GF-D8 (cell line): ENCODE measurements at places on chromosomes 6 and 20.

DNA sequence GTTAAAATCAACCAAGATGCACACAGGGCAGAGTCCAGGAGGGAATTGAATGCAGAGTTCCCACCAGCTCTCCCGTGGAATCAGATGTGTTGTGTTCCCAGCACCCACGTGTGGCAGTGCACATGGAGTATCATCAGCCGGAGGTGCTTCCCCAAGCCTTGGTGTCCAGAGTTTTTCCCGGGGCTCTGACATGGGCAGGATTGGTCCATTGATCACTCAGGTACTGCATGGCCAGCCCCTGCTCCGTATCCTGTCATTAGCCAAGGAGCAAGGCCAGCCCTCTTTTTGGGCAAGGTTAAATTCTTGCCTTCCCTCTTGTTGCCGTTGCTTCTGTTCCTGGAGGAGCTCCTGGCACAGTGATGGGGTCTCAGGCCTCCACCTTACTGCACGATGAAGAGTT lies 28.6 kb upstream of the SLC22A1 start:
- no peak for DNase-seq

DNA sequence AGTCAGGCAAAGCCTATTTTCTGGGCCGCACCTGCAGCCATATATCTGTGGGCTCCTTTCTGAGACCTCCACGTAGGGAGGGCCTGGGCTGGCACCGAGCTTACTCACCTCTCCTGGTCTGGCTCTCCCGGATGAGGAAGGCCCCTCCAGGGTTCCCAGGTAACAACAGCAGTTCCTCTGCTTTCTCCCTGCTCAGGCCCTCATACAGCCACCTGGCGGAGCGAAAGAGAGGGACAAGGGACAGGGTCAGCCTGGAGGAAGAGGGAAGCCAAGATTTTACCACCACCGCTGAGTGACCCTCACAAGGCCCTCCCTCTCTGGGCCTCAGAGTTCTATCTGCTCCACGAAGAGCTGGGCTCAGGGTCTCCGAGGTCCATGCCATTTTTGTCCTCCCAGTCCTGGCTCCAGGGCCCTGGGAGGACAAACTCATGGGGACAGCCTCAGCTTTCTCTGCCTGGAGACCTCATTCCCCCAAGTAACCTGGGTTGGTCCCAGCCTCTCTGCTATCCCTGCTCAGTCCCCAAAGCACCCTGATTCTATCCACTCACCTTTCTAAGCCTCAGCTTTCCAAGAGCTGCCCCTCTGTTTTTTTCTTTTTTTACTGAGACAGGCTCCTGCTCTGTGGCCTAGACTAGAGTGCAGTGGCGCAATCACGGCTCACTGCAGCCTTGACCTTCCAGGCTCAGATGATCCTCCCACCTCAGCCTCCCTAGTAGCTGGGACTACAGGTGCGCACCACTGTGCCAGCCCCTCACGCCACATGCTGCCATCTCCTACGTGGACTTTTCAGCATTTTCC lies 13.3 kb downstream of the SLA2 start:
- DNase-seq, result no peak

GRCh38 chr20:37007898-37008649 lies 56.6 kb upstream of the SAMHD1 start:
- peak; percentile 24 for DNase-seq

GRCh38 chr20:51978070-51978501 lies 175.8 kb upstream of the SALL4 start:
- no peak for DNase-seq

GRCh38 chr6:106666282-106667021 lies 37.1 kb downstream of the QRSL1 start:
- DNase-seq, result no peak

- DNase-seq, result no peak
Observed at GRCh38 chr6:3329393-3330051, 70.8 kb downstream of the PSMG4 start.

- DNase-seq, result no peak
Observed at GRCh38 chr20:59428441-59429205, 128.2 kb downstream of the EDN3 start.

GRCh38 chr20:37841971-37842370 lies 61.0 kb upstream of the VSTM2L start:
- DNase-seq, result no peak

GRCh38 chr6:163460307-163460782 lies 45.8 kb downstream of the QKI start:
- no peak for DNase-seq

GRCh38 chr6:41741625-41742490 lies 5.3 kb downstream of the PGC start:
- DNase-seq, result no peak

- DNase-seq, result no peak
Observed at GRCh38 chr20:25014816-25015215, 22.3 kb upstream of the APMAP start.

DNA sequence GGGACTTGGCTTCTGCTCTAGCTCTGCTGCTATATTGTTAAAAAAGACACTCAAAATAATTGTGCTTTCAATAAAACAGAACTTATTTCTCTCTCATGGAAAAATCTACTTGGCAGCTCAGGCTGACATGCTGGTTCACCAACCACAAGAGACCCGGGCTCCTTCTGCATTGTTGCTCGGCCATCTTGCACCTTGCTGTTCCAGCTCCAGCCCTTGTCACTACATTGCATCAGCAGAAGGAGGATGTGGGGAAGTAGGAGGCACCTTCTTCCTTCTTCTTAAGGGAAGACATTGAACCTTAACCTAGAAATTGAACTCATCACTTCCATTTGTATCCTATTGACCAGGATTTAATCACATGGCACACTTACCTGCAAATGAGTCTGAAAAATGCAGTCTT lies 6.6 kb upstream of the C20orf202 start:
- DNase-seq, result no peak

DNA sequence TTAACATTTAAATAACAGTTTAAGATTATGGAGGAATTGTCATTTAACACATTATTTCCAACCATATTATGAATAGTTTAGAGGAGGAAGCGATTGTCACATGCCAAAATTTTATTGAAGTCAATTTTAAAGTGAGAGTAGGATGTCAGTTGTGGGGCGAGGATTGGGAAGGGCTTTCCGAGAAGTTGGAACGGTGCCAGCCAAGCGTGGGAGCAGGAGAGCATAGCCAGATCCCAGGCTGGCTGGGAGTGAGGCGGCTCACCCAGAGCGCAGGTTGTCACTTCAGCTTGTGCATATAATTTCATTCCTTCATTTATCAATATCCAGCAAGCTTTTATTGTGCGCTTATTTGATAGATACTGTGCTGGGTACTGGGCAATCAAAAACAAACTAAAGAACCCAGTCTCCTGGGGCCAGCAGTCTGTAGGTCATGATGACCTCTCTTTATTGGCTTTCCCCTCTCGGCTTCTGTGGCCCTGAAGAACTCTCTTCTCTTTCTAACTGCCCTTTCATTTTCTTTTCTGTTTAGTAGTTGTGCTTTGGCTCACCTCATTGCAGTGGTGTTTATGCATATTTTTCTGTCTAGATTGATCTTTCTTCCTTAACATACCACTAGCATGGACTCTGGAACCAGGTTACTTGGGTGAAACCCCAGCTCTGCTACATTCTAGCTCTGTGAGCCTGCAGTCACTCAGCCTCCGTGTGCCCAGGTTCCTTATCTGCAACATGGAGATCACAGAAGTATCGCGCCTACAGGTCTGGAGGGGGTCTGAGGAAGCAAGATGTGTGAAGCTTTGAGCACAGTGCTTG lies 6.4 kb downstream of the CEP43 start:
- DNase-seq, result no peak

DNA sequence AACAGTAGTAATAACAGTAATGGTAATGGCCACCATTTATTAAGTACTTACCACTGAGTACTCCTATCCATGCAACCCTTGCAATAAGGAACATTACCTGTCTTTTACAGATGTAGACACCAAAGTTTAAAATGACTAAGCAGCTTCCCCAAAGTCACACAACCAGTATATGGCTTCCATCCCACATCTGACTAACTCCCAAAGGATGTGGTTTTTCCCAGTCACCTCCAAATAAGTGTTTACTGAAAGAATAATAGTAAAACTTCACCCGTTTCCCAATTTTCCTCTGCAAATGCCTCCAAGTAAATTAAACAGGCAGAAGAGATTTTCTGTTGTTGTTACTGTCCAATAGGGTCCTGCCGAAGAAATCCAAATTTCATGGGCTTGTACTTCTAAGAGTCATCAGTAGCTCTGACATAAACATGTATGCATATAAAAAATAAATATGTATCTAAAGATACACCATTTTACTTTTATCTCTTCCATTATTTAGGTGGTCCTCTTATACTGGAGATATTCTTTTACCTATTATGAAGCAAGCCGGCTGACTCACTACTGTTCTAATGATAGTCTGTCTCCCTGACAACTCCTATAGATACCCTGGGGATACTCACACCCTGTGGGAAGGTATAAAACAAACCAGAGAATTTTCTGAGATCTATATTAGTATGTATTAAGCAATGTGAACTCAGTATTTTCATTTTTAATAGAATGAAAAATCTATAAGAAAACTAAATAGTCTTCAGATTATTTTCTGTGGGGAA lies 77.9 kb upstream of the ID4 start:
- DNase-seq, result no peak

GRCh38 chr20:12414446-12415274 lies 497.0 kb downstream of the BTBD3 start:
- no peak for DNase-seq

DNA sequence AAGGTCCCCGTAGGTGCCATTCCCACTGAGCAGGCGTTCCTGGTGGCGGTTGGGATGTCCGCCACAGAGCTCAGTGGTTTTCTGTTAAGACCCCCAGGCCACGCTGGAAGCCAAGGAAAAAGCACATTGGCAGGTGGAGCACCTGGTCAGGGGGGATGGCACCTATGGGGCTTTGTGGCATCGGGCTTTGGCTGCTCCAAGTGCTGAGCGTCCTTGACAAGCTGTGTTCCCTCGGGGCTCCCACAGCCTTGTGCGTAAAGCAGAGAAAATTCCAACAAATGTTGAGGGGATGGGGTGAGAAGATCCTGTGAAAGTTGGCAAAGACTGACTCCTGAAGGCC lies 135.4 kb downstream of the JPH2 start:
- no peak for DNase-seq

GRCh38 chr6:164911151-164911550 lies 398.3 kb downstream of the C6orf118 start:
- no peak for DNase-seq

DNA sequence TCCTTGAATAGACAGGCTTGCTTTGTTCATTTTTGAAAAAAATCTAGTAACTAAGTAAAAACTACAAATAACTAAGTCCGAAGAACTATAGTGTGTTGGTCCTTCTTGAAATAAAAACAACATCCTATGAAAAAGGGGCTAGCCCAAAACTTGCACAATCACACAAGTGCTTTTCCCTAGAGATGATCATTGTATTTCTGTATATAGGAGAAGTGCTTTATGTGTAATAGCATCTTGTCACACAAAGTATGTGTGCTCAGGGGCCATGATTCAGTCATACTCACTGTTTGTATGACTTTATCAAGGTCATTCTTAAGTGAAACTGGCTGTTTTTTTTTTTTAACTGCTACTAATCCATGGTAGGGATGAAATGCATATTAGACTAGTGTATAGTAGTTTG lies 179.8 kb downstream of the DTNBP1 start:
- no peak for DNase-seq

DNA sequence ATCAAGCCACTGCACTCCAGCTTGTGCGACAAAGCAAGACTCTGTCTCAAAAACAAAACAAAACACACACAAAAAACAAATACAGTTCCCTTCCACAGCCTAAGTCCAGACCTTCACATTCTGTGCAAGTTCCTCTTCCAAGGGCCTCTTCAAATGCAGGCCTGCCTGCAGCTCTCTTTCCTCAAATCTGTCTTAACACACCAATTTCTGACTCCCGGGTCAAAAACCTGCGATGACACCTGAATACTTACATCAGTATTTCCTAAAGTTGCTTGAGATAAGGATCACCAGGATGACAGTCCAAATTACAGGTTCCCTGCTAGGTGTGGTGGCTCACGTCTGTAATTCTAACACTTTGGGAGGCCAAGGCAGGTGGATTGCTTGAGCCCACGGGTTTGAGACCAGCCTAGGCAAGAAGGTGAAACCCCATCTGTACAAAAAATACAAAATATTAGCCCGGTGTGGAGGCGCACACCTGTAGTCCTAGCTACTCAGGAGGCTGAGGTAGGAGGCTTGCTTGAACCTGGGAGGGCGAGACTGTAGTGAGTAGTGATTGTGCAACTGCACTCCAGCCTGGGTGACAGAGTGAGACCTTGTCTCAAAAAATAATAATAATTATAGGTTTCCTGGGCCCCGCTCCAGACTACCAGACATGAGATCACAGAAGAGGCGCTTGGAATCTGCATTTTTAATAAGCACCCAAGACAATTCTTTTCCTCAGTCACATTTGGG lies 8.8 kb upstream of the PARD6B start:
- no peak for DNase-seq

DNA sequence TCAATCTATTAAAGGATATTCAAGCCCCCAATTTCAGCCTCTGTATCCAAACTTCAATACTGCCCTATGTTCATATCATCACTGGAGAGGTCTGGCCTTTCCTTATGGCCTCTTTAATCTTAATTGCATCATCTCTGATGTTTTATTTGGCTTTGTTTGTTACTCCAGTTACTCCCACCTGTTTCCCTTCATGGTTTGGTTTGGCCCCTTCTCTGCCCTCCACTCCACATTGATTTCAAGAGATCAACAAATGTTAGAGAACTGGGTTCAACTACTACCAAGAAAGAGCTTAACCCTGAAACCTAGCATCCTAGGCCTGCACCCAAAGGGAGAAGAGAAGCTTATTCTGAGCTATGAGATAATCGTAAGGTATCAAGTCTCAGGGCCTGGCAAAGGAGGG lies 221.6 kb downstream of the LAMA2 start:
- DNase-seq, result no peak

DNA sequence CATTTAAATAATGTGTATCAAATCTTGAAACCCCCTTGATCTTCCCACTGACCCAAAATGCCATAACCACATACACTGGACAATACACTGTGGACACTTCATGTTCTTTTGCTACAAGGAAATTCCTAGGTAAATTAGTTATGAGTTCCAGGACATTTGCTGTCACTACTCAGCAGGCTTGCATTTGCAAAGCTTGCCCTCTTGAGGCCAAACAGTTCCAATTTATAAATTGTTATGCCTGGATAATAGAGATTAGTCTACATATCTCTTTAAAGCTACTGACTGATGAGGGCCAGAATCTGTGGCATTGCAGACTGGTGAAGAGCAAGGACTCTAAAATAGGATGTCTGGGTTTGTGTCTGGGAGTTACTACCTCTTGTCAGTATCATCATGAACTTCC lies 17.4 kb upstream of the RAB32 start:
- DNase-seq, result no peak

- DNase-seq, result no peak
Observed at GRCh38 chr6:9116026-9116425, 680.7 kb upstream of the SLC35B3 start.

- DNase-seq, result no peak
Observed at GRCh38 chr6:148846778-148847761, 100.2 kb downstream of the UST start.

GRCh38 chr6:110543106-110543505 lies 66.7 kb upstream of the SLC22A16 start:
- DNase-seq, result no peak

DNA sequence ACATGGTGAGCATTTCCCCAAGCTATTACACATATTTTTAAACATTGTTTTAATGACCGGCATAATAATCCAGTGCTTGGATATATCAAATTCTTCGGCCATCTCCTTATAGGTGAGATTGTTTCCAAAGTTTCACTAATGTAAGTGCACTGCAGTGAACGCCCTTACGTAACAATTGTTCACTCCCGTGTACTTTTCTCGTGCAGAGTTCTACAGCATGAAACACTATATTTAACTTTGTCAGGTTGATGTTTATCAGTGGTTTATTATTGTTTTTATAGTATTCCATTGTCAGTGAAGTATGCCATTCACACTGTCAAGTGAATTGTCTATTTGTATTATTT lies 3.4 kb upstream of the GZF1 start:
- no peak for DNase-seq

GRCh38 chr20:57262784-57263609 lies 3.4 kb downstream of the BMP7 start:
- DNase-seq, result no peak
